ENCODE measurements at places on chromosomes 11 and 22.

GRCh38 chr11:133082453-133082781 is 449.9 kb downstream of the OPCML start:
- DNase-seq = no peak

DNA sequence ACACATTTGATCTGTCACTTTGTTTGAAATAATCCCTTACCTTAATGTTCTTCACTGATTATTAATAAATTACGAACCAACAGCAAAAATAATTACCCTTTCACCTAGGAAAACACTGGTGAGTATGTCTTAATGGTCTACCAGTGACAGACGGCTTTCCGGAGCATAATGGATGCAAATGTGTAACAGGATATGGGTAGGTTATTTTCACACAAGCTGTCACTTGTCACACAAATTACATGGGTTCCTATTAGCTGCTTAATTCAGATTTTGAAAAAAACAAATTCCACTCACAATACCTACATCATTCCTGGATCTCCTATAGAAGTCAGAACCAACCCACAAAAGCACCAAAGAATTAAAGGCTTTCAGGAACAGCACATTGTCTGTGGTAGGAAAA is 127.9 kb downstream of the WT1 start:
- no peak for DNase-seq

GRCh38 chr22:22161924-22162851 is 82.4 kb upstream of the VPREB1 start:
- DNase-seq = no peak

GRCh38 chr11:26860091-26860780 is 133.7 kb upstream of the FIBIN start:
- no peak for DNase-seq

DNA sequence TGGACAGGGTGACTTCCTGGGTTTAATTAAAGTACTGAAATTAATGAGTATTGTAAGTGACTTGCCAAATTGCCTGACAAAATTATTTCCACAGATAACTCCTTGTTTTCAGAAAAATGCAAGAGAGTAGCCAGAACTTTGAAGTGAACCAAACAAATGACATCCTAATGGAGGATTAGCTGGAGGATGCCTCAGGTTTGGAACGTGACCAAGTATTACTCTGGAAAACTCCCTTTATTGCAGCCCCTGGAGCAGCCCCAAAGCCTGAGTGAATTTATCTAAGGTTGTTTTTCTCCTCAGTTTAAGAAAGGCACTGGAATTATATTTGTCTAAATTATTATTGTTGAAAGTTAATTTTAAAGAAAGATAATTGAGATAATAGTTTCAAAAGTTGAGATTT is 343.6 kb upstream of the MTNR1B start:
- no peak for DNase-seq

GRCh38 chr22:43514476-43515157 is 102.8 kb downstream of the MPPED1 start:
- no peak for DNase-seq

- DNase-seq = peak; percentile 37
These were observed 15.5 kb downstream of the OR51B6 start for GRCh38 chr11:5366856-5367255.

- no peak for DNase-seq
These were observed 44.6 kb upstream of the KLHL35 start for GRCh38 chr11:75477614-75477935.

- no peak for DNase-seq
These were observed 17.7 kb downstream of the CDKN1C start for GRCh38 chr11:2867722-2868505.

- DNase-seq = peak; percentile 39
These were observed 19.3 kb upstream of the ARAP1 start for GRCh38 chr11:72771507-72771906.

DNA sequence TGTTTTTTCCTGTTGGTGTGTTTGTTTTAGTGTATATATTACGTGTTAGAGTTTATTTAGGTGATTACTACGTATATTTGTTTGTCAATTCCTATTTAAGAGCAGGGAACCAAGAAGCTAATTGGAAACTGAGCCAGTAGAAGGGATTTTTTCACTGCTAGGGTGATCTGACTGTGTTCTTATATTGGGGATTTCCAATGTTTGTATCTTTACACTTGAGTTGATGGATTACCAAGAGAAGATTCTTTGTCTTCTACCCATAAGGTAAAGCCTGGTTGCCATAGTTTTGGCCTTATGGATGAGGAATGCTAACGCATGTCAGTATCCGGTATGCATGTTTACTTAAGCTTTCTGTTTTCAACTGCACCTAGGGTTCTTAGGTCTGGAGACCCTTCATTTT is 35.6 kb downstream of the SIK2 start:
- no peak for DNase-seq

DNA sequence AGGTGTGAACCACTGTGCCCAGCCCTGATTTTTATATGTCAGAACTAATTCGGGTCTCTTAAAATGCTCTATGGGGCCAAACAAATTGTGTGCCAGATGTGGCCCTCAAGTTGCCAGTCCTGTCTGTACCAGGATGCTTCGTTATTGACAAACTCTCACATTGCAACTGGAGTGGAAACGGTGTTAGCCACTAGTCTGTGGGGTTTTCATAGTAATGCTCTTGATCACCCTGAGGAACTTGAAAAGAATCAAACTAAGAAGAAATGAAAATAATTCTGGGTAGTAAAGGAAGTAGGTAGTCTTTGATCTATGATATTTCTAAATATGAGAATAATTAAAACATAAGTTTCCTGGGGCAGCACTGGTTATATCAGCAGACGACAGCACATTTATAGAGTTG is 67.3 kb upstream of the ADSL start:
- no peak for DNase-seq

DNA sequence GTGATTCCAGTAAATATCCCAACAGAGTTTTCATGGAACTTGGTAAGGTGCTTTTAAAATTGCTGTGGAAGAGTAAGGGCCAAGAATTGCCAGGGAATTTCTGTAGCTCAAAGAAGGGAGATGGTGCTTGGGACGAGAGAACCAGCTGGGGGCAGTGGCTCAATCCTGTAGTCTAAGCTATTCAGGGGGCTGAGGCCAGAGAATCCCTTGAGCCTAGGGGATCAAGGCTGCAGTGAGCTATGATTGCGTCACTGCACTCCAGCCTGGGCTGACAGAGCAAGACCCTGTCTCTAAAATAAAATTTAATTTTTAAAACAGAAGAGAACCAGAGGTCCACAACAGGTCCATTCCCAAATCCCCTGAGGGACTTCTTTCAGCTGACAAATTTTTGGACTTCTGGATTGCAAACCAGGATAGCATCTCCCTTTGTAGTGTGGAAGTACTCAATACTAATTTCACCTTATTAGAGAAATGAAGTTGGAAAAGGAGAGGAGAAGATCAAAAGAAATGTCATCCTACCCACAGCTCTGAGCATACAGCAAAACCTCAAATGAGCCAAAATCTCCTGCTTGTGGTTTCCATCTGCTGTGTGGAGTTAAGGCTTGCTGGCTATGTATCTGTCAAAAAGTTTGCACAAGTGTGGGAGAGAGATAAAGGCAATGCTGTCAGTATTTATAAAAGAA is 59.2 kb upstream of the CLPB start:
- no peak for DNase-seq

GRCh38 chr11:79269611-79270307 is 171.1 kb downstream of the TENM4 start:
- DNase-seq = no peak

DNA sequence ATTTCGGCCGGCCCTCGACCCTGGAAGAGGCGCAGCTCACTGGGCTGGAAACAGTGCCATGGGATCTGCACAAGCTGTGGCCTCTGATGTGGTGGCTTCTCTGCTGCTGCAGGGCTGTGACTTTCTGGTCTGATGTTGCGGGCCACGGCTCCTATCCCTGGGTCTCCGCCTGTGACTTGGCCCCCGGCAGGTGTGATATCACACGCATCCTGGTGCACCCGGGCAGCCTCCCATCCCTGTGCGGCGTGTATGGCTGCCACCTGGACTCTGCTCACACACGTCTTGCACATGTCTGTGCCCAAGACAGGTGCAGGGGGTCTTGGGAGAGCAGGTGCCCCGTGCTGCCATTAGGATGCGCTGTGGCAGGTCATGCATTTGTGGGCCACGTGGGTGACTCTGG is 31.1 kb downstream of the GRAMD4 start:
- DNase-seq = no peak

DNA sequence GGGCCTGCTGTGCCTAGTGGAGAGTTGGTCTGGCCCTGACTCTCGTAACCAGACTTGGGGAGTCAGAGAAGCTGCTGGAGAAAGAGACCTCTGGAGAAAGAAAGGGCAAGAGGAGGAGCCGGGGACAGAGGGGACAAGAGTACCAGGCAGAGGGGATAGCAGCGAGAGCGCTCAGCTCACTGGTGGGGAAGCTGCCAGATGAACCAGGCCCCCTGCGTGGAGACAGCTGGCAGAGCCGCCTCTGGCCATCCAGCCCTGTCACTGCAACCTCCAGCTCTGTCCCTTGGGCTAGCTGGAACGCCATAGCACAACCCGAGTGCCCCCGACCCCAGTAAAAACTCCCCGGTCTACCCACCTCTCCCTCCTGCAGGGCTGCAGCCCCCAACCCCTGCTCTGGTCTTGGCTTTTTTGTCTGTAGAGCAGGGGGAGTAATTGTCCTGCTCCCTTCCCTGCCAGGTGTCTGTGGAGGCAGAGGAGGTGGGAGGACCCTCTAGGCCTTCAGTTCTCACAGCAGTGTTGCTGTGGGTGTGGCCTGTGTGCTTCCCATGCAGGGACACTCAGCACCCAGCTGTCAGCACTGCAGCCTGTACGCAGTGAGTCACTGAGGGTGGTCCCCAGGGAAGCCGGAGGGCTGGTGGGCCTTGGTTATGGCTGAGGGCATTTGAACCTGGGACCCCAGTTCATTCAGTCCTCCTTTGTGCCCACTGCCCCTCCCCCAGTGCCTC is 4.8 kb upstream of the SUN2 start:
- DNase-seq = no peak

GRCh38 chr11:25052844-25053243 is 556.0 kb downstream of the LUZP2 start:
- DNase-seq = no peak

DNA sequence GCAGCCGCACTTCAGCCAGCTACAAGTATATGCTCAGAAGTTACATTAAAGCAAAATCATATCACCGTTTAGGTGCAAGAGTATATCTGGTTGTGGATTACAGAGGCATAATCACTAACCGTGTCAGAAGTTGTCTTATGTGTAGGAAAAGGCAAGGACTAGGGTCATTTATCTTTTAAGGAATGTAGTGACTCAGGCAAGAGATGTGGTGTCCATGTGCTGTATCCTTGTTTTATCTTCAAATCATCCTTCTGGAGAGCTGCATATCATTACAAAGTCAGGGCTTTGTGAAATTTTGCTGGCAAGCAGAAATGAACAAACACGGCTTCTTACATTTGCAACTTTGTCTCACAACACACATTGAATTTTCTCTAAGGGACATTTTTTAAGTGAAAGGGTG is 12.7 kb upstream of the CHORDC1 start:
- no peak for DNase-seq

GRCh38 chr11:199004-199581 is 6.2 kb downstream of the SCGB1C1 start:
- no peak for DNase-seq

DNA sequence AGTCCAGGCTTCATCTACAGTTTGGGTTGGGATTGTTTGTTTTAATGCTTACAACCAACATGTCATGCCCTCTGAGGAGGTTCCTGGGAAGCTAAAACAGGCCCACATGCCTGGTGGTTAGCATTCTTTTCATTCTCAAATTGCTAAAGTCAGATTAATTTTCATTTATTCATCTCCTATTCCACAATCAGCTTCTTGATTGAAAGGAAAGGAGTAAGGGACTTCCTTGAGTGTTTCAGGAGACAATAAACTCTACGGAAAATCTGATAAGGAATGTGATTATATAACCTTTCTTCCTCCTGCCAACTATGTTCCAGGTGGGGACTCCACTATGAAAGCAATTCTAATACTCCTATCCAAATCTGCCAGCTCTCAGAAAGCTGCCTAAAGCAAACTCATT is 30.8 kb downstream of the MRTFA start:
- DNase-seq = peak; percentile 23

GRCh38 chr22:48704335-48704734 is 1123.3 kb downstream of the BRD1 start:
- no peak for DNase-seq

DNA sequence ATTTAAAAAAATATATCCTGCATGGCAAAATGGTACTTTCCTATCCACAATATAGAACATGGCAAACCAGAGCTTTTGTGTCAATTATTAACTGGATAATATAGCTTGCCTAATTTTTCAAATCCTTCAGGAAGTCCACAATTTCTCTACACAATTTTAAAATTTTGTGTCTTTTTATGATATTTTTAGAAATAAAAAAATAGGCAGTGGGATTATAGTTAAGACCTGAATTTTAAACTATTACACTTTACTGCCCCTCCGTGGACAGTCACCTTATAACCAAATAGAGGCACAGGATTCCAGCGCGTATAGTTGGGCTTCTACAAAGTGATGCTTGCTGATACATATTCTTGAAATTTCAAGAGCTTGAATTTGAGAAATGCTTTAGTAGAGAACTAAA is 2.1 kb upstream of the DMC1 start:
- peak; percentile 61 for DNase-seq

DNA sequence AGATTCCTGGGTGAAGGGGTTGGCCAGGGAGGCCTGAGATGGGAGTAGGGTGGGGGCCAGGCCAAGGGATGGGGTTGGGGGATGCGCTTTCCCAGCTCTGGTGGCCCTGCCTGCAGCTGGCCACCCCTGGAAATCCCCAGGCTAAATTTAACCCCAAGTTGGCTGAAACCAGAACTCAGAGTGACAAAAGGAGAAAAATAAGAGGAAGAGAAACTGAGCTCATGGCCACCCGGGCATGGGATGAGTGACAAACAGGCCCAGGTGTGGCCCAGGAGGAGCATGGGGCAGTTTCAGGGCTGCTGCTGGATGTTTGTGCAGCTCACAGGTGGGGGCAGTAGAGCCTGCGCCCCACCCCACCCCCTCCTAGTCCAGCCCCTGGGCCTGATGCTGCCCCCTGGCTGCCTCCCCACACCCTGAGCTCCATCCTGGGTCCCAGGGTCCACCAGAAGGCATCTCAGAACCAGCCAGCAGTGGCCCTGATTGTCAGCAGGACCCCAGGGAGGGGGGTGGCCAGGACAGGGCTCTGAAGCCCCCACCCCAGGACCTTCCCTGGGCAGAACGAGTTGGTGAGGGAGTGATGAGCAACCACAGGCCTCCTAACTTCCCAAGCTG is 48.0 kb downstream of the IGLL5 start:
- no peak for DNase-seq

- no peak for DNase-seq
These were observed 90.3 kb downstream of the SOX6 start for GRCh38 chr11:16266021-16266420.

DNA sequence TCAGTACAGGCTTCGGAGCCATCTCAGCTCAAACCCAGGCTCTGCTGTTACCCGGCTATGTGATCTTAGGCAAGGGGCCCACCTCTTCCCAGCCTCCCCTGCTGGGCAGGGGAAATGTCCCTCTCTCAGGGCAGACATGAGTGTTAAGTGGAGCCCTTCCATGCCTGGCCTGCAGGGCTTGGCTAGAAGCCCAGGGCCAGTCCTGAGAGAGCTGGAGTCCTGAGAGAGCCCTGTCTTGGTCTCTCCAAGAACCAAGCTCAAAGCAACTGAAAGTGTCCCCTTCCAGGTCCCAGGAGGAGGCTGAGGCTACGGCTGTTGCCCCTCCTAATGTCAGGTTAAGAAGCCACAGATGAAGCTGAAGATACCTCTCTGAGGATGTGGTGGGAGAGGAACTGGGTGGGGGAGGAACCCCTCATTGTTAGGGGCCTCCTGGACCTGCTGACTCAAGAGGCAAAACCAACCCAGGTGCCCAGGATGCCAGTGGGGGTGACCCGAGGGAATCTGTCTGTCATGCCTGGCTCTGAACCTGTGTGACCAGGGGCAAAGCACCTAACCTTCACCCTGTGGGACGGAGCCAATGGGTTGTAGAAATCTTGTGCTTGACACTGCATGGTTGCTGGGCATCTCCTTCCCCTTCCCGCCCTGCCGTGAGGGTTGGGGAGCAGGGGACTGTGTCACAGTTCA is 4.2 kb downstream of the ZP1 start:
- peak; percentile 32 for DNase-seq
